ENCODE measurements at places on chromosomes 5 and 9.
A peak's percentile ranks its signal among the peaks of the same experiment; 100 is the strongest.

- no peak for DNase-seq
Measured at GRCh38 chr5:61334868-61335615, 3.0 kb downstream of the ZSWIM6 start.

- no peak for DNase-seq
Measured at GRCh38 chr5:160442824-160443431, 21.3 kb downstream of the PTTG1 start.

DNA sequence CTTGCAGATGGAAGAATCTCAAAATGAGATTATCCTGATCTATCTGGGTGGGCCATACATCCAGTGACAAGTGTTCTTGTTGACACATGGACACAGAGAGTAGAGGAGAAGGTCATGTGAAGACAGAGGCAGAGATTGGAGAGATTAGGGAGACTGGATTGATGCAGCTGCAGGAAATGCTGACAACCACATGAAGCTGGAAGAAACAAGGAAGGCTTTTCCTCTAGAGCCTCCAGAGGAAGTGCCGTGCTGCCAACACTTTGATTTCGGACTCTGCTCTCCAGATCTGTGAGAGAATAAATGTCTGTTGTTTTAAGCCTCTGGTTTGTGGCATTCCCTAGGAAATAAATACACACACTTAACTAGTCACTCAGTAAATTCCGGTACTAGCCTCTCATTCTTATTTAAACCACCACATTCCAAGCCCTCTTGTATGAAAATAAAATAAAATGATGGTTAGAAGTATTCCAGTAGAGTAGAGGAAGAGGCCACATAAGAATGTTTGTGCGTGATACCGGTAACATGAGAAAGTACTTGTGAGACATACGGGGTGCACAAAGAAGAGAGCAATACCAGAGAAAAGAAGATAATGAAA is 110.9 kb upstream of the DMAC1 start:
- DNase-seq = no peak

- DNase-seq = no peak
Measured at GRCh38 chr9:124716808-124717207, 54.3 kb downstream of the NR6A1 start.

- no peak for DNase-seq
Measured at GRCh38 chr9:123710299-123710698, 219.6 kb downstream of the DENND1A start.

- peak; percentile 66 for DNase-seq
Measured at GRCh38 chr5:127492854-127493738, 24.3 kb upstream of the PRRC1 start.

GRCh38 chr5:120509053-120509452 is 45.0 kb downstream of the PRR16 start:
- DNase-seq = no peak

DNA sequence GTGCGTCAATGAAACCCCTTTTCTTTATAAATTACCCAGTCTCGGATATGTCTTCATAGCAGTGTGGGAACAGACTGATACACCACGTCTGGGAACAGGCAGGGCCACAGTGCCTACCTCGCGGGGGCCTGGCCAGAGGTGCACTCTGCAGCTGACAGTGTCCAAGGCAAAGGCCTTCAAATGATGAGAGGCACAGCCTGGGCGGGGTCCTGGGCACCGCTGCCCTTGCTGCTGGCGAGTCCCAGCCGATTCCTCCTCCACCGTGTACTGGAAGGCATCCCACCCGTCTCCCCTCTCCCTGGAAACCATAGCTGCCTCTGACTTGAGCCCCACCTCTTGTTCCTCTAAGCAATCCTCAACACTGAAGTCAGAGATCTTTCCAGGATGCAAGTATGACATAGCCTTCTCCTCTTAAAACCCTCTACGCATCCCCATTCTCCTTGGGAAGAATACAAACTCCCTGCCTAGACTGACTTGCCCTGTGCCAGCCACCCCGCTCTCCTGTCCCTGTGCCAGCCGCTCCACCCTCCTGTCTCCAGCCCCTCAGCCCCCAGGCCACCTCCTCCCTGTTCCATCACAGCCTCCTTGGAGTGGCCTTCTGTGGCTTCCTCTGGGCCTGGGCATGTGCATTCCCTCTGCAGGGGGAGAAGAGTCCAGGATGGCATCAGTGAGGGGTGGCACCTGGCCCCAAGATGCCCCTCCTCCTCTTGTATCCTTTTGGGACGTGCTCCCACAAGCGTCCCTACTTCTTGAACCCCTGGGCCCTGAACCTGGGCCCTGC is 8.1 kb upstream of the COL5A1 start:
- DNase-seq = no peak

DNA sequence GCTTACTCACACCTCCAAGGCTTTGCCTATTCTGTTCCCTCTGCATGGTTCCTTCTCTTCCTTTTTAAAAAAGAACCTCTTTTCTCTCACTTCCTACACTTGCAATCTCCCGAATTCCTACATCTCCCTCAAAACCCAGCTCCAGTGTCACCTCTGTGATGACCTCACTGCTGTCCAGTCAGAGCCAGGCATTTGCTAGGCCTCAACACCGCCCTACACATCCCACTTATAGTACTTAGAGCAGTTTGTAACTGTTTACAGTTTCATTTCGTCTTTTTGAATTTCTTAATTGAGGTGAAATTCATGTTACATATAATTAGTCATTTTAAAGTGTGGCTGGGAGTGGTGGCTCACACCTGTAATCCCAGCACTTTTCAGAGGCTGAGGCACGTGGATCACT is 30.8 kb downstream of the CD14 start:
- DNase-seq = no peak

- DNase-seq = no peak
Measured at GRCh38 chr5:151054709-151055108, 26.1 kb downstream of the TNIP1 start.

- no peak for DNase-seq
Measured at GRCh38 chr5:10838038-10838437, 77.0 kb upstream of the DAP start.

DNA sequence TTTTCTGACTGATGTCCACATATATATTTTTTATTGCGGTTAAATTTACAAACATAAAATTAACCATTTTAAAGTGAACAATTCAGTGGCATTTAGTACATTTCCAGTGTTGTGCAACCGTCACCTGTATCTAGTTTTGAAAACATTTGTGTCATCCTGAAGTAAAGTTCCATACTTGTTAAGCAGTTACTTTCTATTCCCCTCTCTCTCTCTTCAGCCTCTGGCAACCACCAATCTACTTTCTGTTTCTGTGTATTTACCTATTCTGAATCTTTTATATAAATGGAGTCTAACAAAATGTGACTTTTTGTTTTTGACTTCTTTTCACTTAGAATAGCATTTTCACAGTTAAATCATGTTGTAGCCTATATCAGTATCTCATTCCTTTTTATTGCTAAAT is 480.1 kb upstream of the SMARCA2 start:
- no peak for DNase-seq

GRCh38 chr5:33558489-33558888 is 117.7 kb downstream of the TARS1 start:
- DNase-seq = no peak

DNA sequence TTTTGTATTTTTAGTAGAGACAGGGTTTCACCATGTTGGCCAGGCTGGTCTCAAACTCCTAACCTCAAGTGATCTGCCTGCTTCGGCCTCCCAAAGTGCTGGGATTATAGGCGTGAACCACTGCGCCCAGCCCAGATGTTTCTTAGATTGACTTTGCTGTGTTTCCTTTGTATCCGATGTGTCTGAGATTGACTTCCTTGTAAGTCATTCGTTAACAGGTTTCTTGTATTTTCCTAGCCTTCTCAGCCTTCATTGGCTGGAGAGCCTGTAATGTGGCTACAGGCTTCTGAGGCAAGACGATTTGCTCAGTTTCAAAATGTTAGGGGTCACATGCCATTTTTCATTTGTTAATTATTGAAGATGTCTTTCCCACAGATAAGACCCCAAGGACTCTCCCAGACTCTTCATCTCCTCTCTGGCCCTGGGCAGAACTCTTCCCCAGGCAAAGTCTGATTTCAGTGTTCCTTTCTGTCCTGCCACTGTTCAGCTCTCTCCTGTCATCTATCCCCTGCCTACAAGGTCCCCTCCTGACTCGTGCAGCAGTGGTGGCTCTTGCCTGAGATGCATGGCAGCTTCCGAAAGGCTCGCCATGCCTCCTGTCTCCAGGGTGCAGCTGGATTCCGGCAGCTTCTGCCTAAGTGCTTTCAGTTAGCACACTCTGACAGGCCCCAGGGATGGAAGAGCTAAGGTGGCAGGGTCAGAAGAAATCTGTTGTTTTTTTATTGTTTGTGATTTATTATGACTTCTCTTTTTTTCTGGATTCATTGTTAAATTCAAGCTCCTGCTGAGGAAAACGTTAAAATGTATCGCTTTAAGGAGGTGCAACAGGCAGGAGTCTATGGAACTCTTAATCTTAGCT is 206.4 kb downstream of the AOPEP start:
- no peak for DNase-seq

- DNase-seq = no peak
Measured at GRCh38 chr5:66702426-66702825, 106.2 kb downstream of the MAST4 start.

DNA sequence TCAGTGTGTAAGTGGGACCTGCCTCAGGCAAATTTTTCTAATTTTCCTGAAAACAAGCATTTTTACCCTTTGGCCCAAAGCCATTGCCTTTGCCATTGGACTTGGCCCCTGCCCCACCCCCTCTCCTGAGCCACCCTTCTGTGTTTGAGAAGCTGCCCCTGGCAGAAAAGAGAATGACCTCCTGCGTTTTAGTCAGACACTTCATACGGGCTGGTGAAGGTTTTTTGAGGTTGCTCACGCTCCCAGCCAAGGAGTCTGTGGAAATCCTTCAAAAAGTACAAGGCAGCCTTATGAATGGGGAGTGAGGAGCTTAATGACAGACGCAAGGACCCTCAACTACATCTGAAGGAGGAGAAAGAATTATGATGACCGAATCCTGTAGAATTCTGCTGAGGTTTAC is 308.9 kb downstream of the SLIT3 start:
- DNase-seq = no peak

- no peak for DNase-seq
Measured at GRCh38 chr5:57684299-57684702, 201.7 kb upstream of the ACTBL2 start.

DNA sequence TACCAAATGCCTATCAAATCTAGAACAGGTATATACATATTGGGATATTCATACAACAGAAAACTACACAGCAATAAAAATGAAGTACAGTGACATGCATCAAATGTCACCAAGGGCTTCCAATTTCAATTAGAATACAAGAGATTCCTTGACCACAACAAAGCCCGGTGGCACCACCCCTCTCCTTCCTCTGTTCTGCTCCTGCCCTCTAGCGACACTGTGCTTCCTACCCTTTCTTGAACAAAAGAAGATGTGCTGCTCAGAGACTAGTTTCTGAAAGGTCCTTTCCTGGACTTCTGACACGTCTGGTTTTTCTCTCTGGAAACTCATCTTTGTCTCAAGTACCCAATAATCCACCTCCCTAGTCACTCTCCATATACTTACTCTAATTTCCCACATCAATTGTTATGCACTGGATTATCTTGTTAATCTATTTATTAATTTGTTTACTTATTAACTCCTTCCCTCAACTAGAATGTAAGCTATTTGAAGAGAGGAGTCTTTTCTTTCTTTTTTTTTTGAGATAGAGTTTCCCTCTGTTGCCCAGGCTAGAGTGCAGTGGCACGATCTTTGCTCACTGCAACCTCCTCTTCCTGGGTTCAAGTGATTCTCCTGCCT is 70.4 kb upstream of the CTSV start:
- DNase-seq = no peak

DNA sequence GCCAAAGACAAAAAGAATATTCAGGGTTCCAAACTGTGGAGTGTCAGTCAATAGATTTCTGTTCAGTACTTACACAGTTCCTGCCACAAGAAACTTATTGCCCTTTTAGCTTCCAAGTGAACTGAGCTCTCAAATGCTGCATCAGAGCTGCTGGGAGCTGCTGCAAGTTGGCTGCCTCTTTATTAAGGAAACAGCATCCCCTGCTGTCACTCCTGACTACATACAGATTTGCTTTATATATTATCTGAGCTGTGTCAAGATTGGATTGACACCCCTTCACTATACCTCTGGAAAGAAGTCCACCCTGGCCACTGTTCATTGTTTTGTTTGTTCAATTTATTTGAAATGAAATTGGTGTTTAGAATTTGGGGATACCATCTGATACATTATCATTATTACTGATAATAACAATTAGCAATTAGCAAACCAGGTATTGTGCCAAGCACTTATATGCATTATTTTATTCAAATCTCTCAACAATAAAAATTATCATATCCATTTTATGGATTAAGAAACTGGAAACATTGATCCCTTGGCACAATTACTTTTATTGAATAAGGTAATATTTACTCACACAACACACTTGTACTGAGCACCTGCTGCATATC is 16.4 kb upstream of the C5orf58 start:
- DNase-seq = no peak

DNA sequence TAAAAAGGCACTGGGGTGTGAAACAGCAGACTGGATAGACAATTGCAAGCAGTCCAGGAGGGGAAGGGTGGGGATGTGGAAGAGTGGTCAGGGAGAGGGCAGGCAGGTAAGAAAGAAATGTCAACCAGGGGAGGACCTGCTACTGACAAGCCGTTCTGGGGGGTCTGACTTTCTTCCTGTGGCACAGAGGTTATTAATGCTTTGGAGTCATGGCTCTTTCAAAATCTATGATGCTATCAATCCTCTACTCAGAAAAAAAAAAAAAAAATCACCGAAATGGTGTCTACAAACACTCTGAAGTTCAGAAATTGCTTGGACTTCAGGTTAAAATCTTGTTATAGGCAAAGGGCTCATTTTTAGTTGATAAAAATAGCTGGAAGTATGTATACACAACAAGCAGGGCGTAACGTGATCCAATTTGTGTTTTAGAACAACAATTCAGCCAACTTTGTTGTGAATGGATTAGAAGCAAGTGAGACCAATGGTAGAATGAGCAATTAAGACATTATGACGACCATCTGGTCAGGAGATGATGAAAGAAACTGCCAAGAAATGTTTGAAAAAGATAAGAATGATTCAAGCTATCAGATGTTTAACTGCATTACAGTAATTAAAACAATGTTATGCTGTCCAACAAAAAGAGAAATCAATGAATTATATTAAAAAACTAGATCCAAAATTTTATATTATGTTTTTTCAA is 255.2 kb downstream of the DEPDC1B start:
- DNase-seq = no peak

GRCh38 chr9:908536-909205 is 67.2 kb downstream of the DMRT1 start:
- no peak for DNase-seq

GRCh38 chr5:151141535-151141934 is 16.0 kb downstream of the ANXA6 start:
- peak; percentile 10 for DNase-seq
